AG08396 (cell line): ENCODE measurements at places on chromosomes 3 and 15.
A peak's percentile ranks its signal among the peaks of the same experiment; 100 is the strongest.

DNA sequence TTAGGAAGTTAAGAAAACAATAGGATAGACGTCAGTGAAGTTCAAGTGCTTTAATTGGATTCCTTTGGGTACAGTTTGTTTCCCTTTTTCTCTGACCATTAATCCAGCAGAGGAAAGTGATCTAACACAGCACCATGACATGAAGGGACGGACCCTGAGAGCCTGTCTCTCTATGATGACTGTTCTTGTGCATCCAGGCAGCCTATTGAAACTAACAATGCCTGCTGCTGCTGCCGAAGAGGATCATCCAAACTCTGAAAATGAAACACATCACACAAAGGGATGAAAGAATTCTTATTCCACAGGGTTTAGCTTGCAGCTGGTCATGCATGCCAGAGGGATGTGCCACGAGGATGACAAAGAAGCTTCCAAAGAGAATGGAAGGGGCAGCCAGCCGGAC is 75.5 kb downstream of the ZBTB20 start:
- peak; percentile 11 for DNase-seq

- DNase-seq: peak; percentile 35
Observed at GRCh38 chr15:88881775-88882174, 13.6 kb downstream of the HAPLN3 start.

DNA sequence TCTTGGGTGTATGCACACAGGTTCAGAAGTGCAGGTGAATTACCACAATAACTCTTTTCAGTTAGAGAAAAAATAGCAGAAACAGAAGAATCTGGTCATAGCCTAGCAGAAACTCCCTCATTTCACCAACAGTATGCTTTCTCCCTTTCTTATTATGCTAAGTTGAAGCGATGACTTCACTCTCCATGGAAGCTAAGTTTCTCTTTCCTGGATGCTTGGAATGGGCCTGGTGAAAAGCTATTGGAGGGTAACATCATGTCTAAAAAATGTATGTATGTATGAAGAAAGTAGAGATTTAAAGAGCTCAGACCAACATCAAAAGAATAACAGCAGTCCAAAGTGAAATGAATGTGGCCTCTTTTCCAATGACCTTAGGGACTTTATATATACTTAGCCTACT is 145.5 kb downstream of the TIGIT start:
- no peak for DNase-seq

DNA sequence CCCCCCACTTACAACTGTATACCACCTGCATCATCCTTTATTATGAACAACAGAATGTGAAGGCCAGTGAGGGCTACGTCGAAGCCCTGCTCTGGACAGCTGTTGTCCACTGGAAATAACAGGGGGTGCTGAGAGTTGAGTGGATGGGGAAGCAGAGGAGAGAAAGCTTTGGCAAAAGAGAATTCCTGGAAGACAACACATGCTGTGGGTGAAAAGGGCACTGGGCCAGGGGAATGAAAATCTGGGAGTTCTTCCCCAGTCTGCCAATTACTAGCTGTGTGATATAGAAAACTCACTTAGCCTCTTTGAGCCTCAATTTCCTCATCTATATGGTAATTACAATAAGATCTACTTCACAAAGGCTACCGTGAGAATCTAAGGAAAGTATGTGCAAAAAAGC is 40.7 kb downstream of the FSTL1 start:
- no peak for DNase-seq

DNA sequence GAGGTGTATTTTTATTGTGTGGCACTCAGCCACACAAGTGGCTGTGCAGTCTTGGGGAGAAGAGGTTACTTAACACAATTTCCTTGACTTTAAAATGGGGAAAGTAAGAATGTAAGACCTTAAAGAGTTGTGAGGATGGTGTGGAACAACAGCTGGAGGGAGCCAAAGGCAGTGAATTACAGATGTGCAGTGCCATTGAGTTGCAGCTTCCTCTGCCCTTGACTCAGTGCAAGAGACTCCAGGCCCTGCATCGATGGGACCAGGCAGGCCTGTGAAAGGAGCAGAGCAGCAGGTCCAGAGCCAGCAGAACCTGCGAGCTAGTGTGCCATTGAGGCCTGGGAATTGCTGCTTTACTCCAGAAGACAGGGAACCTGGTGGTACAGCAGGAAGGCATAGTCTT is 27.2 kb downstream of the EEFSEC start:
- DNase-seq: no peak

GRCh38 chr3:38649500-38650247 is at the start of gene SCN5A:
Gene SCN5A, minus strand, starts transcription at chr3:38649687. Its CDS starts 16,380 bp downstream, at chr3:38633307.
- DNase-seq: peak; percentile 94

GRCh38 chr3:108103886-108104797 is 13.3 kb upstream of the CD47 start:
- DNase-seq: no peak

- DNase-seq: peak; percentile 86
Observed at GRCh38 chr3:65888980-65889706, 149.6 kb downstream of the MAGI1 start.
